ENCODE measurements at places on chromosomes 7 and 10.

- DNase-seq = no peak
Observed at GRCh38 chr7:85177316-85177715, 9.5 kb downstream of the SEMA3D start.

GRCh38 chr7:68929781-68930261 is 668.5 kb upstream of the AUTS2 start:
- DNase-seq = no peak

DNA sequence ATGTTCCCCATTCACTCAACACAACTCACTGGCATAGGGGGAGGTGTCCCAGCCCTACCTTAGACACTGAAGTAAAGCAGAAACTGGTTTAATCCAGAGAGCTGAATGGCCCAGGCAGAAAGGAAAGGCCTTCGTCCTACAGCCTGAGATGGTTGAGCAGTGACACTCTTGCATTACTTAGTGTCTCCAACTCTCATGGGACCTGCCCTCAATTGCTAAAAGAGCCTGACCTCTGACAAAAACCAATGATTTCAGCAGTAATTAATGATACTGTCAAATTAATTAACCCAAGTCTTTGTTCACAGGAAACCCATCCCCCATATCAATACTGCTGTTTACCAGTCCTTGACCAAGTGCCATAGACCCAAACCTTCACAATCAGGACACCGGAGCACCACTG is 48.6 kb downstream of the ICA1 start:
- DNase-seq = no peak

DNA sequence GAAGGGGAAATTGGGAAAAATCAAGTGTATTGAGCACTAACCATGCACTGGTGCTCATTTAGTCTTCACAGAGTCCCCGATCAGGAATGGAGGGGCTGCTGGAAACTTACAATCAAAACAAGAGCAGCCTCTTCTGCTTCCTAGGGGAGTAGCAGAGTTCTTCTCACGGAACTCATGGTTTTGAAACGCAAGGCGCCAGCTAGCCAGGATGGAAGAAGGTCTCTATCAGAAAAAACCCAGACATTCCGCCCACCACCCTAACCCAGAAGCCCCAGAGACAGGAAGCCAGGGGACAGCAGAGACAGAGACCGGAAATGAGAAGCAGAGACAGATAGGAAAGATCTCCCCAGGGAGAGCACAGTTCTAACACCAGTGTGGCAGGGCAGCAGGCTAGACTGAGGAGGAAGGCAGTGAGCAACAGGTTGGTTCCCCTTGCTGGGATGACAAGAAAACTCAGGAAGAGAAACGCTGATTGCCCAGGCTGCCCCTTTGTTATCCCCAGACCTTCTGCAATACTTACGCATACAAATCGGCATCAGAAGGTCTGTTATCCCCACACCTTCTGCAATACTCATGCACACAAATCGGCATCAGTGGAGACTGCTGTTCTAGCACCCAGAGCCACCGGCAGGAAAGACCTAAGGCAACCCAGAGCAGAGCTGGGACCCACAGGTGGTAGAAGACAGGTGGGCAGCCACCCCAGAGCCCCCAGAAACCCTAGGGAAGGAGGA is 99.2 kb downstream of the CPXM2 start:
- no peak for DNase-seq

GRCh38 chr7:31688372-31688771 is 1.4 kb downstream of the PPP1R17 start:
- peak; percentile 91 for DNase-seq

DNA sequence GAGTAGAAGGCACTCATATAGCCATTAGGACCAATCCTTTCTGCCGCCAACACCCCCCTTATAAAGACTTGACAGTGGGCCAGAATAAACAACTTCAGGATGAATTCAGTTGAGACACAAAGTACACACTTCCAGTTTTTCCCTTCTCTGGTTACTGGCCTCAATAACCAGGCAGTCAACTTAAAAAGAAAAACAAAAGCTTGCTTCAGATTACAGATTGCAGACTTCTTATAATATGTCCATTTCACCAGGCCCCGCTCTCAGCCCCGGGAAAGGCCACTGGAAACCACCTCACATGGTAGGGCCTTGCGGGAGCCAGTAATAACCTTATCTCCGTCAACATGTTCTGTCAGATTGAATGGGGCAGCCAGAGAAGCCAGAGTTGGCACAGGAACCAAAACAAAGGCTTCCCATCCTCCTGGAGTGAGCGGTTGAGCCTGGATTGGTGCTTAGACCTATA is 108.8 kb downstream of the EGFR start:
- no peak for DNase-seq
